ENCODE measurements at places on chromosomes 4 and X.
A peak's percentile ranks its signal among the peaks of the same experiment; 100 is the strongest.

DNA sequence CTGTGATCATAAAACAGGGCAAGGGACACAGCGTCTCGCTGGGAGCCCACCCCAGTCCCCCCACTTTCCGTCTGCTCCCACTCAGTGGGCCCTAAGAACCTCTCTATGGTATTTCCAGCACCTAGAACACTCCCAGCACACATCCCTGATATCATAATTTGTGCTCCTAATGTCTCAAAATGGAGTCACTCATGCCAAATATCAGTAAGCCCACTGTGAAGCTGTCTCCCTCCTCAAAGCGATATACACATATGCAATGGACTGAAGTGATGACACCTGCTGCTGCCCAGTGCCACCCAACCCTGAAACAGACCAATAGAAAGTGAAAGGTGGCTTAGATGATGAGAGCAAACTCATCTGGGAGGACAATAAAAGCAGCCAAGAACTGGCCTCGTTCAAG, 17.9 kb downstream of the ENPP6 start:
- DNase-seq = no peak

DNA sequence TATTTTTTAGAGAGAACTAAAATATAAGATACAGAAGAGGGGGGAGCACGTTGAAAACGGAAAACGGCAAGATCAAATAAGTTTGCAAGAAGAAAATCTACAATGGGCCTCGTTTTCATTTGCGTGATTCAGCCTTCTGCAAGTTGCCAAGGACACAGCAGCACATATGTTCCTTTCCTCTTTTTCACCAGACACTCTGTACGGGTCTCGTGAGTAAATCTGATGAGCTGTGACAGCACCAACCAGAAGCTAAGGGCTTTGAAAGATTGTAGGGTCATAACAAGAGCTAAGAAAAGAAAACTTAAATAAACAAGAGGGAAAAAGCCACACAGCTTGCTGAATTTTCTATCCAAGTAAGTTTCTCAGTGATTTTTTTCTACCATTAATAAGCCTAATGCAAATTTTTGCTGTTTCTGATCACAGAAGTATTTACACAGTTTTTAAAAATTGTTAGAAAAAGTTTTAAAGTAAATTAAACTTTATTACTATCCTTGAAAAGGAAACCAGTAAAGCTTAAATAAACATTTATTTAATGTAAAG, 63.4 kb downstream of the SCML2 start:
- no peak for DNase-seq

DNA sequence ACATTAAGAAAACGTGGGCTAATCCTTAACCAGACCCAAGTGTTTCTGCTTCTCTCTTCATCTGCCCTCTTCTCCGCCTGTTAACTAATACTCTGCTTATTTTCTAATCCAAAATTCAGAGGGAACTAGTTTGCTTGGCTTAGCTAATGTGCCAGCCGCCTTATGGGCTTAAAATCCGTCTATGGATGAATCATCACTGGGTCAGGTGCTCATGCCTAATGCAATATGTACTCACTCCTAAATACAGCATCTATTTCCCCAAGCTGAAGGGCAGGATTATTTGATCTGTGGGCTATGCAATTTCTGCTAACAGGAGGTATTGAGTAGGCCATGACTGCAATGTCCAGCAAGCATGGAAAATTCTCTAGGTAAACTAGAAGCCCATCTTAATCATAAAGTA, 12.4 kb downstream of the DYNLT3 start:
- no peak for DNase-seq

GRCh38 chr4:54228961-54229501, at the start of gene PDGFRA:
PDGFRA (plus strand) TSS chr4:54229293; CDS start chr4:54258769, 29,476 bp downstream.
- no peak for DNase-seq

DNA sequence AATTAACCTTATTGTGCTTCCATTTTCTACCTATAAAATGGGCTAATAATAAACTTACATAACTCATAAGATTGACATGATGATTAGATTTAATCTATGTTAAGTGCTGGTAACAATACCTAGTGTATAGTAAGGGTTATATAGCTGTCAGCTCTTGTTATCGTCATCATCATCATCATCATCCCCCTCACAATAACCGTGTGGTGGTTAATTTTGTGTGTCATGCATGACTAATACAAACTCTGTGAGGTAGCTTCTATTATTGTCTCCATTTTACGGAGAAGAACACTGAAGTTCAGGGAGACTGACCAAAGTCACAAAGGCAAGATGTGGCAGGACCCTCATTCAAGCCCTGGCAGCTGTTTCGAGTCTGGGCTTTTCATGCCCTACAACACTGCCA, 211.3 kb downstream of the PALLD start:
- DNase-seq = no peak

GRCh38 chr4:66059556-66059955, 389.3 kb upstream of the EPHA5 start:
- DNase-seq = no peak

GRCh38 chr4:1683261-1683735, 815 bp downstream of the FAM53A start:
- no peak for DNase-seq

- peak; percentile 78 for DNase-seq
Observed at GRCh38 chrX:153953342-153953830, 8.9 kb upstream of the RENBP start.

GRCh38 chr4:42248972-42249371, 96.5 kb upstream of the BEND4 start:
- DNase-seq = no peak
